ENCODE measurements at places on chromosomes 16 and 17.
A peak's percentile ranks its signal among the peaks of the same experiment; 100 is the strongest.

DNA sequence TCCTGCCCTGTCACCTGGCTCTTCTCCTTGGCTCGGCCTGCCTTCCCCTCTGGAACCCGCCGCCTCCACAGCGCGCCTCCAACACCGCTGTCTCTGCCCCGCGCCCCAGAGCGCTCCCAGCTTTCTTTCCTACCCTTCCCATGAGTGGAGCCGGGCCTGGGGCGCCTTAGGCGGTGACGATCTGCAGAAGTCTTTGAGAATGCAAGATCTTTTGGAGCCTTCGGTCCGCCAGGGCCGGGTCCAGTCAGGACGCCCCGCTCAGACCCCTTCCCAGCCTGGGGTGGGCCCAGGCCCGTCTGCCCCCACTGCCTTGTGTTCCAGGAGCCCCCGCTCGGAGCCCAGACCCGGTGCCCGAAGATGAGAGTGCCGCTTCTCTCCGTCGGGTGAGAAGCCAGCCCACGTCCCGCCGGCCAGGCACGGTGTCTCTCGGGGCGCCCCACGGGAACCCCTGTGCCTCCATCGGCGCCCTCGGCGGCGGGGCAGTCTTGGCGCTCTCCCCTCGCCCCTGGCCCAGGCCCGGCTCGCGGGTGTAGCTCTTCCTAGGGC is 40.0 kb downstream of the MRM1 start:
- DNase-seq, result no peak

- no peak for DNase-seq
These were observed 457.7 kb downstream of the XYLT1 start for GRCh38 chr16:17013038-17013437.

DNA sequence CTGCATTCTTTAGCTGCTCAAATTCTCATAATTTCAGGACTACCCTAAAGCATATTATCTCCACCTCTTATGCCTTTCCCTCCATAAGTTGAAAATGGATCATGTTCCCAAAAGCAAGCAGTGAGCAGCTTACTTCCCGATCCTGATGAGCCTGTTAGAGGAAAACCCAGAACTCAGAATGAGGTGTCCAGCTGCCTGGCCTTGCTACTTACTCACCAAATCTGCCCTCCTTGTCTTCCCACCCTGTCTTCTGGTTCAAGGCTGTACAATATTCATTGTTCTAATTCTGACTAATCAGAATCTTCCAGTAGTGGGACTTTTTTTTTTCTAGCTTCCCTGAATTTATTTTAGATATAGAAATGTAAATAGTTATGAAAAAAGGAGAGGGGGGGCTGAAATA is 10.8 kb downstream of the LYRM1 start:
- no peak for DNase-seq

GRCh38 chr17:20218272-20218671 is 209.1 kb downstream of the SPECC1 start:
- no peak for DNase-seq

DNA sequence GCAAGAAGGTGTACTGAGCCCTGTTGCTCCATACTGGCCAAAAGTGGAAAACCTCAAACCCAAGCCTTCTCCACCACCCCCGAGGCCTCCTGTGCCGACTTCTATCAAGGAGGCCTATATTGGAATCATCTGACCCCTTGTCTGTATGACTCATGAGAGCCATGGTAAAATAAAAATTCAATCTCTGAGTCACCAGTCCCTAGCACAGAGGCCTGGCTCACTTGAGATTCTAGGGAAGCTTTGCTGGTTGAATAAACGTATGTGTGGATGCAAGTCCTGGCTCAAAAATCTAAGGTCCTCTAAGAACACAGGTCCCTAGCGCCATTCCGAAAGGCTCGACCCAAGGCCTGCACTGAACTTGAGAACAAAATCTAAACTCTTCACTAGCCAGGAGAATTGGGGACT is 15.0 kb downstream of the NSMCE1 start:
- DNase-seq, result no peak

GRCh38 chr16:72649254-72649944 is 398.5 kb downstream of the ZFHX3 start:
- DNase-seq, result no peak

- no peak for DNase-seq
These were observed 108.5 kb downstream of the RAB11FIP4 start for GRCh38 chr17:31499771-31500554.

DNA sequence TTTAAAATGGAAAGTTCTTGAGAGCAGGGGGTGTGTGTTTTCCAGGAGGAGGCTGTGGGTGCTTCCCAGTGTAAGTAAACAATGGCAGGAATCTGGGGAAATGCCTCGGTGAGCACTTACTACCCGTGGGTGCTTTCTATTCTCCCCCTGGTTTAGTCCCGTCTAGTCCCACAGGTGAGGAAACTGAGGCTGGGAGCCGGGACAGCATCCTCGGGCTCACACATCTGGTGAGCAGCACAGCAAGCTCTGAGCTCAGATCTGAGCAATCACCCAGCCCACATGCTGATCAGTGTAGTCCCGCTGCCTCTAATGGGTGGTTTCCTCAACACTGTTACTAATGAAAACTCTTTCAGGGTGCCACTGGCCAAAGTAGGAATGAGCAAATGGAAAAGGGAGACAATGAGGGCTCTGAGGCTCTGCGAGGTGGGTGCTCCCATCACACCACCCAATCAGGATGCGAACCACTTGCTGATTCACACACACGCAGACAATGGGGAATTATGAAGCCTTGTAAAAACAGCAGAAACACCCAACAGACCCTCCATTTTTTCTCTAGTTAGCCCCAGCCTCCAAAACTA is 202.6 kb downstream of the PARN start:
- no peak for DNase-seq

DNA sequence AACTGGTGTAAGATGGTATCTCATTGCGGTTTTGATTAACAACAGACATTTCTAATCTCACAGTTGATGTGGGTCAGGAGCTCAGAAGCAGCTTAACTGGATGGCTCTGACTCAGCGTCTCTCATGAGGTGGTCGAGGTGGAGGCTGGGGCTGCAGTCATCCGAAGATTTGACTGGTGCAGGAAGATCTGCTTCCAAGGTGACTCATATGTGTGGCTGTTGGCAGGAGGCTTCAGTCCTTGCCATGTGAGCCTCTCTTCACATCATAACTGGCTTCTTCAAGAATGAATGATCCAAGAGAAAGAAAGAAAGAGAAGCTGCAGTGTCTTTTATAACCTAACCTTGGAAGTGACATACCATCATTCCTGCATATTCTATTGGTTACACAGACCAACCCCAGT is 376.1 kb downstream of the SEC14L1 start:
- peak; percentile 50 for DNase-seq

- no peak for DNase-seq
These were observed 24.4 kb downstream of the ATP6V0D1 start for GRCh38 chr16:67456391-67457081.

DNA sequence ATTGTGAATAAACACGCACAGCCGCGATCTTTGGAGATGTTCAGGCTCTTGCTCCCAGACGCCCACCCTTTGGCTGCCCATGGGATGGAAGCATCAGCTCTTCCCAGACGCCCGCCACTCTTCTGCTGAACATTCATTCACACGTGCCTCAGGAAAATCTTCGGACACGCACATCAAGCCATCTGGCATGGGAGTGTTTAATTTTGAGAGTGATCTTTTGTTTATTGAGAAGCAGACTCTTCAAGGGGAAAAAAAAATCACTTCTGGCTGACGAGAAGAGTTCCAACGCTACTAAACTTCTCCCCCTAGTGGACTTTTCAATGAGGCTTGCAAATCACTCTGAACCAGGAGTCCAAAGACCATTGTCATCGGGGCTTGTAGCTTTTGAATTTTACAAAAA is 62.0 kb upstream of the NUDT7 start:
- DNase-seq, result peak; percentile 23

DNA sequence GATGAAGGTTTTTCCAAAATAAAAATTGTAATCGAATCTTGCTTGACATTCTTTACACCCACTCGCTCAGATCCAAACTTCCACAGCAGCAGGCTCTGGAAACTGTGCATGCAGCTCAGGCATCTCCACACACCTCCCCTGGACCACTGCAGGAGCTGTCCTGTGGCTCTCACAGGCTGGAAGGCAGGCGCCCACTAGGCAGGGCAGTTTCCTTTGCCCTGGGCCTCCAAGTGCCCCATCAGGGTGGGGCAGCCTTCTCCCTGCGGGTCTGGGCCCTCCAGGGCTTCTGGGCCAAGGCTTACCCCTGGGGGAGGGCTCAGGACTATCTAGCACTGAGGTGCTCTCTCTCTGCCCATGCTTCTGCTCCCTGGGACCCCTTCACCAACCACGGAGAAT is 114.5 kb upstream of the RPL38 start:
- DNase-seq, result no peak

GRCh38 chr17:50424996-50425681 is 879 bp upstream of the ACSF2 start:
- DNase-seq, result no peak

- DNase-seq, result no peak
These were observed 1.4 kb downstream of the JMJD8 start for GRCh38 chr16:682493-683395.

DNA sequence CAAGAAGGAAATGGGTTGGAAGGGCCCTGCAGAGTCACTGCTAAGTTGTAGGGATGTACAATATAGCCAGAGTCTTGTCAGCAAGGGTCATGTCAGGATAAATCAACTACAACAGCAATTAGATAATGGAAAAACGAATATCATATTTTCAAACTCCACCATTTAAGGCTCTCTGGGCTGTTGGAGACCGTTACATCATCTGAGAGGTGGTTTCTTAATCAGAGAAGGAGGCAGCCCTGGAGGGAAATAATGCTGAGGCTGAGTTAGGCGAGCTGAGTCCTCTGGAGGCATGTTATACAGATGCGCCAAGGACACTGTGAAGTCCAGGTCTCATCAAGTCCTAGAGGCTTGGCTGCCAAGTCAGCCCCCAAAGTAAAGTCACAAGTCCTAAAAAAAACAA is 30.3 kb downstream of the LYRM9 start:
- DNase-seq, result no peak

DNA sequence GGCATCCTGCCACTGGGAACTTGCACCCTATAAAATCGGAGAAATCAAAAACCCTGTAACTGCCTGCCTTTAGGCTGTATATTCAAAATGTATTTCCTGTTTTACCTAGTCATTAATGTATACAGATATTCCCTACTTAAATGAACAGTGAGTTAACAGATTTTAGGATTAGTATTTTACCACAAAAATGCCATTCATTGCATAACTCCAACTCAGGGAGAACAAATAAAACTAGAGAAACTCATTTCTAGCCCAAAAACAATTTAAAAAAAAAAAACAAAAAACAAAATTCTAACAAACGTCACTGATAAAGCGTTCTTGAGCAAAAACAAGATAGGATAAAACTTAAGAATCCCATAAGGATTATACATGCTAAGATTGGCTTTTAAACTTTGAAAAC is 3.7 kb upstream of the DHX33 start:
- no peak for DNase-seq

- no peak for DNase-seq
These were observed 1.4 kb downstream of the KRT38 start for GRCh38 chr17:41439375-41439774.

Measured in fibroblast of the conjunctiva (primary cell).